ENCODE measurements at places on chromosomes 3 and 15.

DNA sequence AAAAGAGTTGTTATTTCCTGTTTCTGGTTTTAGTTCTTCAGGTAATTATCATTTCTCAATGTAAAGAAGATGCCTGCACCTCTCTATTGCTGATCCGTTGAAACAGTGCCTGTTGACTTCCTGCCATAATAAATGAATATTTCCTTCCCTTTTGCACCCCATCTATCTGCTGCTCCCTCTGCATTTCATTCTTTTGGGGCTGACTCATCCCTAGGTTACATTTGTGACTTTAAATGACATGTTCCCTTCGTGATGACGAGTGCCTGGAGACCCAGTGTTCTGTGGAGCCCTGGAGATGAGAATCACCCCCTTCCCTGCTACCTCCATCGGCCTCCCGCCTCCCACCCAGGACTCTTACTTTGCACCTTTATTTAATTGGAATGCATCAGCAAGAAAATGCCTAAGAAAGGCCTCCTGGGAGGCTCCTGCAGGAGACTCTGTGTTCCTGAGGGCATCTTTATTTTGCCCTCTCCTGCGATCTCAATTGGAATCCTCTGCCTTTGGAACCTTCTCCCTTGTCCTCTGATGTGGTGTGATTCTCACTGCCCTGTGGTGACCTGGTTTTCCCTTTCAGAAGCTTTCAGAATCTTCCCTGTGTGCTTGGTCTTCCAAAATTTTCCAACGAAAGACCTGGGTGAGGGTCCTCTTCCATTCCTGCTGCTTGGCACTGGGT lies 13.7 kb downstream of the LRRK1 start:
- DNase-seq: no peak

DNA sequence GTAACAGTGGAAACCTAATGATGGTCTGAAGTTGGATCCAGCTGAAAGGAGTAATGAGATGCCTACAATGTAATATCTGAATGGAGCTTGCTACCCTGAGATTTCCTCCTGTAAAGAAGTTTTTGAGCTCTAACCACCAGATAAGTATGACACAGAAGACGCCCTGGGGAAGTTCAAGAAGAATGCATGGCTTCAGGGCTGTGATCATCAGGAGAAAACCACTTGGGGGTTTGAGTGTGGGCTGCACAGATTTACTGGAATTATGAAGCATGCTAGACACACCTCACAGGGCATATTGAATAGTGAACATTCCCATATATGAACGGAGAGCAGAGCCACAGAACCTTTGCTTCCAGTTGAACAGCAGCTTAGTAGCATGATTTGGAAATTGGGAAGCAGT lies 10.6 kb upstream of the CCDC80 start:
- no peak for DNase-seq

DNA sequence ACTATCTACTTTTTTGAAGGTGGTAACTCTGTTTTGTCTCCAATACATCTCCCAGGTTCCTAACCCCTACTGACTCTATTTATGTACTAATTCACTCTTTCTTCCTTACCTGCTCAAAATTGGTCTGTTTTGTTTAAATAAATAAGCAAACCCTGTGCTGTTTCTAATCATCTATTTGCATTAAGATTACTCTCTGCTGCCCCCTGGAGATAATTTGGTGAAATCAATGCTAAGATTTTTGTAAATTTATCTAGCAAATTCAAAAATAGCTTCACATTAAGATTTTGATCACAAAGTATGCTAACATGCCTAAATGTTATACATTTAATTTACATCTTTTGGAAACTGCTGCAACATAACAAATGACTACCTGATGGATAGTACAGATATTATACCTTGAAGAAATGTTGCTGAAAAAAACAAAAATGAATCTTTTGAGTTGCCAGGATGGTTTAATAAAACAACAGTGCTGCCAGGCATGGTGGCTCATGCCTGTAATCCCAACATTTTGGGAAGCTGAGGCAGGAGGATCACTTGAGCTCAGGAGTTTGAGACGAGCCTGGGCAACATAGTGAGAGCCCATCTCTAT lies 4.4 kb upstream of the CD200R1 start:
- no peak for DNase-seq

- DNase-seq: no peak
Measured at GRCh38 chr15:78854833-78855372, 17.8 kb upstream of the MORF4L1 start.

- DNase-seq: no peak
Measured at GRCh38 chr3:70857916-70858315, 545.5 kb upstream of the MDFIC2 start.

DNA sequence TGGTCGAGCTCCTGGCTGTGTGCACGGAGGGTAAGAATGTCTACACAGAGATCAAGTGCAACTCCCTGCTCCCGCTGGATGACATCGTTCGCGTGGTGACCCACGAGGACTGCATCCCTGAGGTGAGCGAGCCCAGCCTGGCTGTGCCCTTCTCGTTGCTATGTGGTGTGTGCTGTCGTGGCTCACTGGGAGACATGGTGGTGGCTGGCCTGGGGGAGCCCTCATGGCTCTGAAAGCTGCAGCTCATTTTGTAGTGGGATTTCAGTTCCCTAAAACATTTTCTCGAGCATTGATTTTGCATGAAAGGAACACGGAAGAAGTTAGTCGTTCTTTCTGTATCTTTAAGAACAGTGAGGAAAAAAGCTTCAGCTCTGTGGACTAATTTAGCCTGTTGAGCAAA lies 200.5 kb downstream of the ITPR1 start:
- no peak for DNase-seq

DNA sequence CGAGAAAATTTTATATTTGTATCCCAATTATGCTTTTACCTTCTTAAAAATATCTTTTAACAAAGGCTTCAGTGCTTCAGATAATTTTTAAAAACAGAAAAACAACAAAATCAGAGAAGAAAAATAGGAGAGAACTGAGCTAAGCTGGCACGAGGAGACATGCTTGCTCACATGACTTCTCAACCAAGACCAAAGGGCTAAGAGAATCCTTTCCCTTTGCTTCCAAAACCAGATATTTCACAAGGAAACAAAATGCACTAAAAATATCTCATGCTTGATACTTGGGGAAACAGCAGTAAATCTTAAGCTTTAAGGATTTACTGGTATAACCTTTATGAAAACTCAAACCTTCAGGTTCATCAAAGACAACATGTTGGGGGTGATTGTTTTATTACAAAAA lies 58.4 kb downstream of the CAPN7 start:
- no peak for DNase-seq

- no peak for DNase-seq
Measured at GRCh38 chr3:47851888-47852603, 49.1 kb downstream of the DHX30 start.

GRCh38 chr3:64291345-64291744 lies 66.1 kb upstream of the PRICKLE2 start:
- no peak for DNase-seq

DNA sequence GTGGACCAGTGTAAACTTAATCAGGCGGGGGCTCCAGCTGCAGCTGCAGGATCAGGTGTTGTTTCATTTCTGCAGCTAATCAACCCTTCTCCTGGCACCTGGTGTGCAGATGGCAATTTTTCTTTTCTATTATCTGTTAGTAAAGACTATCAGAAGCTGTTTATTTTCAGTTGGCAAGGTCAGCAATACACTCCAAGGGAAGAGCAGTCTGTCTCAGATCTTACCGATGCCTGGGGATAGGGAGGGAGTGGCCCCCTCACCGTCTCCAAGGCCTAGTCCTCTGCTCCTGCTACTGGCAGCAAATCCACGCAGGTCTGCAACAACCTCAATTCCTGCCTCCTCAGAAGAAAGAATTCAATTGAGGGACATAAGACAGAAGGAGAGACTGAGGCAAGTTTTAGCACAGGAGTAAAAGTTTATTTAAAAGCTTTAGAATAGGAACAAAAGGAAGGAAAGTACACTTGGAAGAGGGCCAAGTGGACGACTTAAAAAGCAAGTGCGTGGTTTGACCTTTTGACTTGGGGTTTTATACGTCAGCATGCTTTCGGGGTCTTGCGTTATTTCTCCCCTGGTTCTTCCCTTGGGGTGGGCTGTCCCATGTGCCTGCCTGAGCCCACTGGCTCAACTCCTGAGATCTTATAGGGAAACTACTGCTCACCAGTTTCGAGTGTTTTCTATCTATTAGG lies 9.2 kb downstream of the CCRL2 start:
- DNase-seq: no peak

- no peak for DNase-seq
Measured at GRCh38 chr3:49377483-49377882, 19.3 kb upstream of the GPX1 start.

DNA sequence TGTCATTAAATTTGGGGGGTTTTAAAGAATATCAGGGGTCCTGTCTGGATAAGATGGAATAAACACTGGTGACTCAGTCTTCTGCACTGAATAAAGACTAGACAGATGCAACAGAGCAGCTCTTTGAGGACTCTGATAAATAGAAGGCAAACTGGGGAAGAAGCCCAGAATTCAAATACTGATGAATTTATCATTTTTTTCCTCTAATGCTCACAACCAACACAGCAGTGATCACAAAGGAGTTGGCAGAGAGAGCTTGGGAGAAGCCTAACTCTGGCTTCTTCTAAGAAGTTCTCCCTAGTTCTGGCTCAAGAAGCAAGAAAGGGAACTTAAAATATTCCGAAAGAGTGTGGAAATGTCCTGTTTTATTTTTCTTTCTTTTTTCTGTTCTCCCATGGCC lies 597.8 kb downstream of the FGF12 start:
- no peak for DNase-seq

- DNase-seq: no peak
Measured at GRCh38 chr3:131038326-131038725, 11.6 kb downstream of the NEK11 start.

DNA sequence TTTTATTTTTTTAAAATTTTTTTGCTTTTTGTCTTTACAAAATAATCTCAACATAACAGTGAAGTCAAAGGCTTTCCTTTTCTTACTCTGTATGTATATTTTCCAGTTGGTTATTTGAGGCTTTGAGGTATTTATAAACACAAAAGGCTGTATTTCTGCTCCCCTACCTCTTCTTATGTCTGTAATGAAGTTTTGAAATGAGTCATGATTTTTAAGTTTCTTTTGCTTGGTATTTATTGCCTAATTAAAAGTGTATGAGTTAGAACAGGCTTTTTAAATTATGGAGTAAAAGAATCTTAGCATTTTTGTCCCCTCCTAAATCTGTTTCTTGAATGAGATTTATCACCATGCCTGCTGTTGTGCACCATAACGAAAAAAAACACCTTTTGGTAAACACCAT lies 66.0 kb downstream of the DCUN1D1 start:
- DNase-seq: no peak

- no peak for DNase-seq
Measured at GRCh38 chr3:37635251-37635650, 226.4 kb upstream of the CTDSPL start.

GRCh38 chr15:40843885-40844695 lies at the start of gene SPINT1:
SPINT1 (plus strand) TSS chr15:40844048; CDS start chr15:40844555, 507 bp downstream.
- DNase-seq: peak; percentile 43

- no peak for DNase-seq
Measured at GRCh38 chr3:58018892-58019742, 10.9 kb downstream of the FLNB start.

DNA sequence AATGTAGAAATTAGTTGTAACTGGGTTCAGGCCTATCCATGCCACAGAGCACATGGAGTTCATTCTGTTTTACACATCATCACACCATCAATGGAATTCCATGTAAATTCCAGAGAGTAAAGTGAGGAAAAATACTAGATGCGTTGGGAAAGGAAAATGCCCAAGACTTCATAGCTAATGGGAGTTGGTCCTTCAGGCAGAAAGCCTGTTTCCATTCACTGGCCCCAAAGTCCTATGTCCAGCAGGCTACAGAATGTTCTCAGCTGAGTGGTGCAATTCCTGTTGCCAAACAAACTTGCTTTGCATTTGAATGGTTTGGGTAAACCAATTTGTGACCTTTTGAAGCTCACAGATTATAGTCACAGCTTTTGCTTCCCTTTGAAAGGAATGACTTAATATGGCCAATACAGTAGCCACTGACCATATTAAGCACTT lies 164.6 kb upstream of the PFN2 start:
- no peak for DNase-seq

DNA sequence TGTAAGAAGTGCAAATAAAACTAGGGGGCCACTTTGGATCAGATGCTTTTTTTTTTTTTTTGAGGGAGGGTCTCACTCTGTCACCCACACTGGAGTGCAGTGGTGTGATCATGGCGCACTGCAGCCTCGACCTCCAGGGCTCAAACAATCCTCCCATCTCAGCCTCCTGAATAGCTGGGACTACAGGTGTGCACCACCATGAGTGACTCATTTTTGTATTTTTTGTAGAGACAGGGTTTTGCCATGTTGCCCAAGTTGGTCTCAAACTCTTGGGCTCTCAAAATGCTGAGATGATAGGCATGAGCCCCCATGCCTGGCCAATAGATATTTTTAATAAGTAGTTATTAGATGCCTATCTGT lies 20.8 kb downstream of the CCR1 start:
- no peak for DNase-seq

- DNase-seq: no peak
Measured at GRCh38 chr15:81049835-81050234, 49.1 kb downstream of the TLNRD1 start.

DNA sequence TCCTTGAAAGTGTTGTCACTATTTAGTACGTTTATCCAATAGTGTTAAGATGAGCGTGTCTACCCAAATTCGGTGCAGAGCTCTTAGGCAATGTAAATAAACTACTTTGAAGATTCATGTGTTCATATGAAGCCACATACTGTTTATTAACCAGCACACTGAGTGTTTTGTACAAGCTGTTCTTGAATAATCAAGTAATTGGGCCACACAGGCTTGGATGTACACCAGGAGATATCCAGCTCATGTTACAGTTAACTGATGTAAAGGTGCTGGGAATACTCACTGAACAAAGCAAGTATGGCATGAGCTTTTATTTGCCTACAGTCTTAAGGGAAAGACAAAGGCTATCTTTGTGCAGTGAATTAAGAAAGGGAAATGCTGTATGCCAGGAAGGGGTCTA lies 632 bp upstream of the DHX36 start:
- no peak for DNase-seq

- no peak for DNase-seq
Measured at GRCh38 chr15:99502182-99502581, 63.6 kb upstream of the MEF2A start.

DNA sequence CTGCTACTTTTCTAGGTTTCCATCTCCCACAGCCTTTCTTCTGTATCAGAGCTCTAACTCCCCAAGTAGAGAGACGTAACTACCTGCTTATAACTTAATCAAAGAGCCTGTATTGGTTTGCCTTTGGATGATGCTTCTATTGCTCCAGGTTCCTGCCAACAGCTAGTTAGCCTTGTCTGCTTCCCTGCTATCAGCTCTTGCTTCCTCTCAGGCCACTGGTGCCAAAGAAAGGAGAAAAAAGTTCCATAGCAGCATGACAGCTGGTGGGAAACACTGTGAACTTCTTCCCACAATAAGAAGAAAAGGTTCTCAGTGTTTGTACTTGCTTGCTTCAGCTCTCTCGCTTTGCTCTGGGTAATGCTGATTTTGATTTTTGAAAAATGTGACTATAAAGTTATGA lies 206.6 kb downstream of the GBE1 start:
- DNase-seq: no peak

- no peak for DNase-seq
Measured at GRCh38 chr15:42608752-42609488, 33.5 kb downstream of the STARD9 start.

- DNase-seq: no peak
Measured at GRCh38 chr15:98433346-98433745, 215.0 kb upstream of the IGF1R start.

Measured in frontal cortex (tissue), 4 donors.